DMS53 (cell line): ENCODE measurements at places on chromosomes 16 and 17.

DNA sequence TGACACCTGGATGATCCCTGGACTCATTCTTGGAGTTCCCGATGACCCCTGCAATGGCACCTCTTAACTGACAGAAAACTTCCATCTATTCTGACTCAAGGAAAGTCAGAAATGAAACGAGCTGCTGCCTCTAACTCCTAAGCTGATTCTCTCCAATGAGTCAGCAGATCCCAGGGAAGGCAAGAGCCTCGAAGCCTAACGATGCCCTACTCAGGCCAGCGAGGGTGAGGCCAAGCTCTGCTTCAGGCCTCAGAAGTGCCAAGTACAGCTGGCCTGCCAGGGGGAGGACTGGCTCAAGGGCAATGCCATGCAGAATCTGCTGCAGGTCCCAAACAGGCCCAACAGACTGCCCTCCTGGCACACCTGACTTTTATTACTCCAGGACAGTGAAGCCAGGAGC, 36.3 kb downstream of the PLXDC1 start:
- no peak for DNase-seq

DNA sequence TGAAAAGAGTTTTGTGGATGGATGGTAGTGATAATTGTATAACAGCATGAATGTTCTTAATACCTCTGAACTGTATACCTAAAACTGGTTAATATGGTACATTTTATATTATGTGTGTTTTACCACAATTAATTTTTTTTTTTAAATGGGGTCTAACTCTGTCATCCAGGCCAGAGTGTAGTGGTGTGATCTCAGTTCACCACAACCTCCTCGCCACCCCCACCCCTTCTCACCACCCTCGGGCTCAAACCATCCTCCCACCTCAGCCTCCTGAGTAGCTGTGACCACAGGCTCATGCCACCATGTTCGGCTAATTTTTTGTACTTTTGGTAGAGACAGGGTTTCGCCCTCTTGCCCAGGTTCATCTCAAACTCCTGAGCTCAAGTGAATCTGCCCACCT, 123.2 kb downstream of the CDRT15L2 start:
- no peak for DNase-seq

GRCh38 chr17:57363998-57364643, 107.8 kb downstream of the MSI2 start:
- no peak for DNase-seq

- peak; percentile 86 for DNase-seq
Observed at GRCh38 chr17:43576563-43577229, 30.6 kb upstream of the ETV4 start.

- DNase-seq = no peak
Observed at GRCh38 chr17:1989135-1989534, 36.0 kb downstream of the RTN4RL1 start.

- no peak for DNase-seq
Observed at GRCh38 chr16:83138512-83138911, 511.7 kb downstream of the CDH13 start.

DNA sequence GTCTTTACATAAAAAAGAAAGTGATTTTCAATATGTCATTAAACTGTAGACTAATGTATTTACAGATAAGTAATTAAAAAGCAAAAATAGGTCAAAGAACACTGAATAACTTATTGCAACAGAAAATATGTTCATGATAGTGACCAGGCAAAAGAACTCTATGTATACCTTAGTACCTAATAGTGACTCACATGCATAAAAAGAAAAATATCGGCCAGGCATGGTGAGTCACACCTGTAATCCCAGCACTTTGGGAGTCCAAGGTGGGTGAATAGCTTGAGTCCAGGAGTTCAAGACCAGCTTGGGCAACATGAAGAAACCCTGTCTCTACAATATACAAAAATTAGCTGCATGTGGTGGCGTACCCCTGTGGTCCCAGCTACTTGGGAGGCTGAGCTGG, 33.0 kb upstream of the TOM1L1 start:
- peak; percentile 18 for DNase-seq

DNA sequence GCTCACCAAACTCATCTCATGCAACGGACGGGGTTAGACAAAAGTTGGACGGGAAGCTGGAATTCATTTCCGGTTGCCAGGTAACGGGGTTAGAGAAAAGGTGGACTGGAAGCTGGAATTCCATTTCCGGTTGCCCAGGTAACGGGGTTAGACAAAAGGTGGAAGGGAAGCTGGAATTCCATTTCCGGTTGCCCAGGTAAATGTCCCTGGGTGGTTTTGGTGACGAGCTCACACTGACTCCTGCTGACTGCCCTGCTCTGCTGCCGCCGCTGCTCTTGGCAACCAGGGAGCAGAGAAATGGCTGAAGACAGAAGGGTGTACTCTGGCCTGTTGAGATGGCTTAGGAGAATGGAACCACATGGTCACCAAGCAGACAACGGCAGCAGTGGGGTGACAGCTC, 170.3 kb upstream of the RPH3AL start:
- DNase-seq = no peak

- DNase-seq = no peak
Observed at GRCh38 chr17:39332092-39332491, 69.3 kb downstream of the FBXL20 start.
